ENCODE measurements at places on chromosomes 3 and 15.

- no peak for DNase-seq
Measured at GRCh38 chr3:170331143-170331542, 26.4 kb upstream of the SKIL start.

DNA sequence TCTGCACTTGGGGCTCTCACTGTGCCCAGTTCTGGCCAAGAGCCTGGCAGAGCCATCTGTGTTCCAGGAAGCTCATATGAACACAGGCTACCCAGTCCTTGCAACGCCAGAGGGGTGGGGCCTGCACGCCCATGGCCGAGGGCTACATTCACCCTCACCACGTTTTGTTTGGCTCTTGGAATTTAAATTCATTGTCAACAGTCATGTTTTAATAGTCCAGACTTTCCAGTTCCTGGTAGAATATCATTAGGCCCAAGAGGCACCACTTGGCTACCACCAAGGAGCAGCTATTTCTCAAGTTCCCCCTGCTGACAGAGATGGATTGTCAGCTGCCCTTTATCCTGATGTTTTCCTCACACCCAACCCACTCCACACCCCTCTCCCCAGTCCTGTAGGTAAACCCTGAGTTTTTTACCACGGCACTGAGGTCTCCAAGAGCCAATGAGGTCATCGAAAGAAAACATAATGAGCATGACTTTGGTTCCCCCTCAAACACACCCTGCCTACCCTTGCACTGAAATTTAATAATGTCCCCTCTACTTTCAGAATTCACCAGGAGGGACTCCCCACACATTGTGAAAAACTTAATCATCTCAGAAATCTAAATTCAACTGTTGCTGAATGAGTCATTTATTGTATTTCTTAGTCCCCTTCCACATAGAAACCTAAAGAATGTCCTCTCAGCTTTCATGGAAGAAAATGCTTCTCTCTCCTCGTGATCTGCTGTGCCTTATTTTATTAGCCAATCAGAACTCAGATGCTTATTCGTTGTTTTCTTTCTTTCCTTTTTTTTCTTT is 125.1 kb downstream of the SHQ1 start:
- DNase-seq: peak; percentile 80

DNA sequence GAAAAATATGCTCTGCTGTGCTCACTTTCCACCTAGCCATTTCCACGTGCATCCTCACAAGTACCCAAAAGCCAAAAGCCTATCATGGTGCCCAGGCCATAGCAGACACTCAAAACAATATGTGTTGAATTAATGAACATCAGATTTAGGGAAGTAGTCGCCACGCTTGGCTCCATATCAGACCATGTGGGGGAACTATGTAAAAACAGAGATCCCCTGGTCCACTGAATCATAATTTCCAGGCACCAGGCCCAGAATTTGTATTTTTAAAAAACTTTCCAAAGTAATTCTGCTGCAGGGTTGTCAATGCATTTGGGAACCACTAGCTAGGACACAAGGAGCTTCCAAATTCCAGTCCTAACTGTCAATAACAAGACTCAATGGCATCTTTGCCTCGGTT is 77.3 kb downstream of the CNTN3 start:
- peak; percentile 28 for DNase-seq

GRCh38 chr3:52705688-52706686 is at the start of the genes GLT8D1 and SPCS1:
TSS of gene GLT8D1 (minus strand) at chr3:52705791. CDS start at chr3:52700460, 5,331 bp downstream.
TSS of gene SPCS1 (plus strand) at chr3:52706106. CDS start at chr3:52706247, 141 bp downstream.
- DNase-seq: peak; percentile 95

- DNase-seq: peak; percentile 71
Measured at GRCh38 chr3:54897028-54897711, 30.7 kb downstream of the LRTM1 start.

GRCh38 chr15:72790302-72790910 is 6.8 kb upstream of the ADPGK start:
- no peak for DNase-seq

- DNase-seq: no peak
Measured at GRCh38 chr3:127363171-127363570, 75.3 kb upstream of the PRR20G start.

GRCh38 chr15:64651601-64652191 is 123.7 kb downstream of the RBPMS2 start:
- peak; percentile 20 for DNase-seq

GRCh38 chr3:54712539-54712938 is 215.3 kb downstream of the LRTM1 start:
- peak; percentile 36 for DNase-seq

DNA sequence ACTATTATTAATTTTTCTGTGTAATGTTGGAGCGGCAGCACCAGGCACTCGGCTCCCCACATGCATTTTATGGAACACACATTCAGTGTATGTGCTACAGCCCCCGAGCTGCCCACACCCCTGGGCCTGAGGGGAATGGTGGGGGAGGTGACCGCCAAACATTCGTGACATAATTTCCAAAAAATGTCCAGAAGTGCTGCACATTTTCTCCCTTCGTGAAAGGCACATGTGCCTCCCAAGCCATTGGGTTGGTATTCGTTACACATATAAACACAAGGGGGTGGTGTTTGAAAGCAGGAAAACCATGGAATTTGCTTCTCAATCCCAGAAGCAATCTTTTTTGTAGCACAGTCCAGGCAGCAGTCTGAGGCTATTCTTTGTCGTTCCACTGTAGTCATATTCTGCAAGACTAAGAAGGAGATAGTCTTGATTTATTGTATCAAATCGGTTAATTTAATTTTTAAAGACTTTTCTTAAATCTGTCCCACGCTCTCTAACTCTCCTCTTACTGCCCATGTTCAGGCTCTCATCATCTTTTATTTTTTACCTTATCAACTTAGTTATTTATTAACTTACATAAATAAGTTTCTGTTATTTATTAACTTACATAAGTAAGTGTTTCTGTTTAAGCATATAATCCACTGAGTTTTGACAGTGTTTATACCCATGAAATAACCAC is 39.2 kb upstream of the POLR2M start:
- peak; percentile 75 for DNase-seq

DNA sequence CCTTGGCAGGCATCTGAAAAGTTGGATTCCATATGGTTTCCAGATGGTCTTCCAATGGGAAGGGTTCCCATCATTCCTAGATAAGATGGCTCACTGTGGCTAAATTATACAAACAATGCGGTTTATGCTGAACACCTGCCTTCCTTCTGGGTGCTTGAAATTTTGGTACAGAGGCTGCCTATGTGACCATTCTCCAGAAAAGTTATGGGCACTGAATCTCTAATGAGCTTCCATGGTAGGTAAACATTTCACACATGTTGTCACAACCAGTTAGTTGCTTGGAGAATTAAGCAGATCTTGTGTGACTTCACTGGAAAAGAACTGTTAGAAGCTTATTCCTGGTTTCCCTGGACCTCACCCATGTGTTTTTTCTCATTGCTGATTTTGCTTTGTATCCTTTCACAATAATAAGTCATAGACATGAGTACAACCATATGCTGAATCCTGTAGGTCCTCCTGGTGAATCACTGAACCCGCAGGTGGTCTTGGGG is 30.1 kb downstream of the PLOD2 start:
- no peak for DNase-seq

- DNase-seq: peak; percentile 45
Measured at GRCh38 chr15:76335307-76336253, 993 bp upstream of the ISL2 start.

- no peak for DNase-seq
Measured at GRCh38 chr3:141605883-141606282, 119.1 kb downstream of the RASA2 start.

DNA sequence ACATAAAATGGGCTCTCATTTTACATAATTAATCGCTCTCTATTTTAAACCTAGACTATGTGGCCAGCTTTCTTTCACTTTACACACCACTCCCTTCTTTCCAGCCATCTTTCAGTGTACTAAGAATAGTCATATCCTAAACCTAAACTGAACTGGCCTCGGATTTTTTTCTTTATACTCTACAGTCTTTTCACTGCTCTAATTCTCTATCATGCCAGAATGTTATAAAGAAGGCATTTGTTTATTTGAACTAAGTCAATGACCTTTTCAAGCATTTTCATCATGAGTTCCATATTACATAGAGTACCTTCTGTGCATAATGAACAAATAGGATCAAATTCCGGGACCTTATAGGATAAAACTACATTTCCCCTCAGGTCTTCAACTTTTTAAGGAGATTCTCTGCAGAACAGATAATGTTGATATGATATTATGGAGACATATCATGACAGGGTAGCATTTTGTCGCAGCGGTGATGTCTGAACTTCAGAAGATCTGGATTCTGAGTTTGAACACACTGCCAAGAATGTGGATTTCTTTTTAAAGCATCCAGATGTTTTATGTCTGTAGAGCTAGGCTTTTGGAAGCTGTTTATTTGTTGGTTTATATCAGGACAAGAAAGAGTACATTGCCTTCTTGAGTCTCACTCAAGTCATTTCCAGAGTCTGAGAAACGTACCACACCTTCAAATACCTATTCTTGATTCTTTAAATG is 1047.3 kb downstream of the MCTP2 start:
- DNase-seq: no peak

- DNase-seq: no peak
Measured at GRCh38 chr15:51460796-51461195, 119.3 kb downstream of the GLDN start.

- DNase-seq: no peak
Measured at GRCh38 chr3:159916052-159916451, 72.6 kb upstream of the IL12A start.

DNA sequence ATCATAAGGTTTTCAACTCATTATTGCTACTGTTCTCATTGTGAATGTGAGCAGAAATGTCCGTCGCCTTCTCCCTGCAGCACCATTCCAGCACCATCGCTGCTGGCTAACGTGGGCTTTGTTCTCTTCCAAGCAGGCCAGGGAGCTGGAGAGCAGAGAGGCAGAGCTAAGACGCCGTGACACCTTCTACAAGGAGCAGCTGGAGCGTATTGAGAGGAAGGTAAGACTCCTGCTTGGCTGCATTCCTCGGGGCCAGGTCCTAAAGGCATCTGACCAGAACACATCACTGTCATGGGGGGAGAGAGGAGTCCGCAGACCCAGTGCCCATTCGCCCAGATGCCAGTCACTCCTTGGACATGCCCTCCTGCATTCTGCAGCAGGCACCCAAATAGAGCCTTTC is 130.4 kb upstream of the PLXNA1 start:
- no peak for DNase-seq

DNA sequence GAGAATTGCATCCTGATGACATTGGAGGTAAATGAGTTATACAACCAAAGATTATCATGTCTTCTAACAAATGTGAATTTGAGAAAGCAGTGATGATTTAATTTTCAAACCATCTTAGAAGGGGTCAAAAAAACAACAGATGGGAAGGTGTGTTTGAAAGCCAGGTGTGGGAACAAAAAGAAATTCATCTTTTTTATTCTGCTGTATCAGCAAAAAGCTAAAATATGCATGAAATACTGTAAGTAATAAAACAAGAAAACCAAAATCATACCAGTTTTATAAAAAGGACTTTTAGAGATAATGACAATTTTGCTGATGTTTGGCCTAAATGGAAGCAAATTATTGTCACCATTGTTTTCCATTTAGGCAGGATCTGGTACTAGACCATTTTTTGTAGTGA is 145.5 kb downstream of the FBN1 start:
- DNase-seq: no peak

DNA sequence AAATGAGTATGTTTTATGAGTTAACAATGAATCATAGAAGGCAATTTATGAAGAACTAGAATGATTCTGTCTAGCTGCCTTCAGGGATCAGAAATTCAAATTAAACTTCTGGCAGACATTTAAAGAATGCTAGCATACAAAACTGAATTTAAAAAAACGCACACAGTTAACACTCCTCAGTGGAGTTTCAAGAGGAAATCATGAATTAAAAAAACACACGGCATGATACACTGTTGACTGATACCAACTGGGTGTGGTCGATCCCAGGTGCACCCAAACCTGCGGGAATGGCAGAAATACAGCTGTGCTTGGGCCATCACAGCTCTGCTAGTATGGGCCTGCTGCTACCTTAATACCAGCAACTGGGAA is 526.0 kb downstream of the FOXP1 start:
- DNase-seq: no peak

DNA sequence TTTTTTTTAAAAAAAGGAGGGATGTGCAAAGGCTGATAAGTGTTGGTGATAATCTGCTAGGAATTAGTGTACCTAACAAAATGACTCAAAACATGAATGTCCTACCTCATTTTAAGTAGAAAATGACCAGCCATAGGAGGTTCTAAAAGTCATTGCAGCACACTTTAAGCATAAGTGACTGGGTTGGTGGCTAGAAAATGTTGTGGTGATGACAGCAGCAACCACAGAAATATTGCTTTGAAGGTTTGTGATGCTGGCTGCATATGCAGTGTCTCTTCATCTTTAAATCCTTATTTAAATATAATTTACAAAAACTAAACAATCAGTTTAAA is 55.2 kb downstream of the CMSS1 start:
- DNase-seq: no peak

GRCh38 chr3:151769175-151769574 is 35.4 kb downstream of the AADACL2 start:
- DNase-seq: no peak

DNA sequence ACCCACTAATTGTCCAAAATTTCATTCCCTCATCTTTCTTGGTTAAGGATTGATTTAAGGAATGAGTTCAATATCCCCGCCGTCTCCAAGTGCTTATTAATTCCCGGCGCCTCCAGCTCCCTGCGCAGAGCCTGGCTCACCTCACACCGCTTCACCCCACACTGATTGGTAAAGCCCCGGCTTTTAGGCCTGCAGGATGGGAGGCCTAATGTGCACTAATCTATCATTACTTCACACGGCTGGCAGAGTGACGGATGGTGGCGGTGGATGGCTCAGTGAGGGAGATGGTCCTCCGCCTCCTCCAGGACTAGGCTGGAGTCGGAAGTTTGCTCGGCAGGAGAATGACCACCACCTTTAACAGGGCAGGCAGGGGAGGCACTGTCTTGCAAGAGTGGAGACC is 81.7 kb downstream of the MEGF11 start:
- DNase-seq: no peak

DNA sequence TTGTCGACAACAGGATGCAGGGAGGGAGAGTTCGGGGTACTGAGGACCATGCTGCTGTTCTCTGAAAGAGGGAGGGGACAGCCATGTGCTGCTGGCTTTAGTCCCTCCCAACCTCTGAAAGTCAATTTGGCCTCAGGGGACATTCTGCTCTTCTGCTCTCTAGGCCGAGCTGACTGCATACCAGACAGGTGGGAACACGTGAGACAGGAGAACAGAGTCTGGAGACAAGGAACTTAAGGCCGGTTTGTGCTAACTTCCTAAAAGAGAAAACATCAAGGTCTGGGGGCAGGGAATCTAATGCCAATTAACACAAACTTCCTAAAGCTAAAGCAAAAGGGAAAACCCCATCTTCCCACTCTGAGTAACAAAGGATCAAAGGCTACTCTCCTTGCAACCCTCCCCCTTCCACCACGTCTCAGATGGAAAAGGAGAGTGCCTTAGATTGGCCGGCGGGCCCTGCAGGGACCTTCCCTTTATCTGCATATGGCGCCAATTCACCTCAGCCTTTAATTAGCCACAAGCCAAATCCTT is 41.0 kb downstream of the SLCO2A1 start:
- DNase-seq: no peak

DNA sequence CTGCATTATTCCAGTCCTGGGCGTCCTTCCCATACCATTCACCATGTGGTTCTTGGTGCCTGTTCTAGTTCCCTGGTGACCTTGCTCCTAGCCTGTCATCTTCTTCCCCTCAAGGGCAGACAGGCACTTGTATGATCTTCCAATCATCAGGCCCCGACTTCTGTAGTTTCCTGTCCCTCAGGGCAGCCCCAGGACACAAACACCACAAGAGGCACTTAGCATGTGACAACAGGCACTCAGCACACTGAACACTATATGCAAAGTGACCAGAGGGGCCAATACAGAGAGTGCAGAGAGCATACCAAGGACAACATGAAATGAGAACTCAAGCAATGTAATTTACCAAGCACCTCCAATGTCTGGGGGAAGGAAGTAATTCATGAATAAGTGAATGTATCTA is 17.9 kb downstream of the TMEM40 start:
- no peak for DNase-seq

- DNase-seq: no peak
Measured at GRCh38 chr3:194946091-194946490, 260.4 kb downstream of the FAM43A start.
